ENCODE measurements at places on chromosomes 3 and 15.

- no peak for DNase-seq
These were observed 165.4 kb upstream of the AGTR1 start for GRCh38 chr3:148532326-148532725.

DNA sequence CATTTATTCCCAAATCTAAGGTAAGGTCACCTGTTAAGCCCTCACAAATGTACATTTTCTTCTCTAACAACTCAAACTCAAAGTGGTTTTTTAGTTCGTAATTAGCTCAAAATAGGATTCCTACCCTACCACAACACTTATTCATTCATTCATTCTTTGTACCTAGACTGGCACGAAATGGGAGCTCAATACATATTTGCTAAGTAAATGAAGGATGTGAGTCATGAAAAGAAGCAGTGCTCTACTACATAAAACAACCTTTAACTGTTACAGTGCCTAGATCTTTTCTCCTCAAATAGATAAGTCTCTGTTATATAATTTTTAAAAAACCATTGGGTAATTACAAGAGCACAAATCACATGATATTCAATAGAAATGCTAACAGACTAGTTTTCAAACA, 13.1 kb downstream of the RSL24D1 start:
- DNase-seq: no peak

- DNase-seq: no peak
These were observed 539.1 kb downstream of the SI start for GRCh38 chr3:164539215-164539614.

DNA sequence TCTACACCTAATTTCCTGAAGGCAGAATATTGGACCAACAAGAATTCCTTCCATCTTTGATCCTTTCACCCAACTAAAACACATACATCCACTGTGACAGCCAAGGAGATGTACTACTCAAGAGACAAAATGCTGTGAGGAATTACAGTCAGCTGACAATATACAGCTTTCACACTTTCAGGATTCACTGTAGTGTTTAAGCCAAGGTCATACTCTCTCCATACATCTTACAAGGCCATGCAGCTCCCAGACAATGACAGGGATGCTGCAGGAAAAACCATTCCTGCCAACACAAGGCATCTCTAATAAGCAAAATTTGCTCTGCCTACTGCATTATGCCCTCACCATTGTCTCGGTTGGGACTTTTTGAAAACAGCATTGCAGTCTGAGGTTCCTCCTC, 170.7 kb downstream of the TBC1D5 start:
- no peak for DNase-seq

GRCh38 chr3:133872781-133873180, 22.9 kb downstream of the RAB6B start:
- DNase-seq: no peak
